ENCODE measurements at places on chromosomes 11 and 22.

- DNase-seq, result no peak
Observed at GRCh38 chr11:12276356-12276755, 101.0 kb upstream of the PARVA start.

GRCh38 chr11:67303835-67304411 is 593 bp downstream of the SSH3 start:
- no peak for DNase-seq

GRCh38 chr22:31639436-31640039 is 22.5 kb downstream of the PISD start:
- DNase-seq, result no peak

- DNase-seq, result no peak
Observed at GRCh38 chr11:57917632-57918031, 106.0 kb upstream of the OR9Q1 start.

DNA sequence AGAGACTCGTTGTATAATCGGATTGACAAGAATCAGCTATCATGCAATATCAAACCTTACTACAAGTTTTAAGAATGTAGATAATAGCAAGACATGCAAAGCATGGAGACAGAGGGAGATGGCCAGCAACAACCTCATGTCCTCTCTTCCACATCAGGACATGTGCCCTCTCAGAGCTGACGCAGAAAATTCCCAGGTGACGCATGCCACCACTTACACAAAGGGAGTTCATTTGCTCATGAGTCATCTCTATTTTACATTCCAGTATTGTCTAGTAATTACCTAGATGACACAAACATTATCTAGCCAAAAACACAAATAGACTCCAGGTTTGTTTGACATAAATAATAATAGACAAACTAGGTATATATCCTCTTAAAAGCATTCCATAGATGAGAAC is 38.1 kb upstream of the OPCML start:
- DNase-seq, result no peak

GRCh38 chr22:22710719-22711531 is 66.5 kb downstream of the GGTLC2 start:
- no peak for DNase-seq

- no peak for DNase-seq
Observed at GRCh38 chr11:32751381-32751780, 43.1 kb downstream of the CCDC73 start.

DNA sequence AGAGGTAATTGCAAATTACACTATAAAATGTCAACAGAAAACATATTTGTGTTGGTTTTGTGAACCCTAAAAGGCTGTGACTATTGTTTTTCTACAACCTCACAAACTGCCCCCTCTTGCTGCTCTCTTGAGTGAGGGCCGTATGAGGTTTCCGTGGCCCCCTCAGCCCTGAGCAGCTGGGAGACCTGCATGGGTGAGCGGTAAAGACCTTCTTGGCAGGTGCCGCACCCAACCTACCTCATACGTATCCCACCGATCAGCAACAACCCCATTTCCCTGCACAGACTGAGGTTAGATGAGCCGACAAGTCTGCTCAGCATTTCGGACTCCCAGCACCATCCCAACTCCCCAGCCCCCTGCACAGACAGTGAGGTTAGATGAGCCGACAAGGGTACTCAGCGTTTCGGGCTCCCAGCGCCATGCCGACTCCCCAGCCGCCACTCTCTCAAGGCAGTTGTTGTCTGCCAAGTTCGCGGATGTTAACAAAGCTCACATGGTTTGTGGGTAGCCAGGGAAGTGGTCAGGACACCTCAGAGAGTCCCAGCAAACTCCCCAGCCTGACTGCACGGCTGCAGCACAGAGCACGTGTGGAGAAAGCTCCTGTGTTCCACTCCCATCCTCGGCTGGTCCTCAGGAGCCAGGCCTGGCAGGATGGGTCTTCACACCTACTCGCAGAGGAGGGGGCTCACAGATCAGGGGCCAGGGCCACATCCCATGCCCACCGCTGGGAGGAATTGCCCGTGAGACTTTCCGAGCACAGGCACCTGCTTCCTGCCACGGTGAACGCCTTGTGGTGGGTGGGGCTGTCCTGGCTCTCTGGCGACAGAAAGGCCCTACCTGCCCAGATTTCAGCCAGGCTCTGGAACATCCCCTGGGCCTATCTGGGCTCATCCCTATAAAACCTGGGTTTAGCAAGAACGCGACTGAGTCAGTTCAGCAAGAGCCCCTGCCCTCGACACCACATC is 502.9 kb downstream of the BRD1 start:
- DNase-seq, result no peak

GRCh38 chr11:104946907-104947306 is 21.5 kb downstream of the CASP4 start:
- no peak for DNase-seq

DNA sequence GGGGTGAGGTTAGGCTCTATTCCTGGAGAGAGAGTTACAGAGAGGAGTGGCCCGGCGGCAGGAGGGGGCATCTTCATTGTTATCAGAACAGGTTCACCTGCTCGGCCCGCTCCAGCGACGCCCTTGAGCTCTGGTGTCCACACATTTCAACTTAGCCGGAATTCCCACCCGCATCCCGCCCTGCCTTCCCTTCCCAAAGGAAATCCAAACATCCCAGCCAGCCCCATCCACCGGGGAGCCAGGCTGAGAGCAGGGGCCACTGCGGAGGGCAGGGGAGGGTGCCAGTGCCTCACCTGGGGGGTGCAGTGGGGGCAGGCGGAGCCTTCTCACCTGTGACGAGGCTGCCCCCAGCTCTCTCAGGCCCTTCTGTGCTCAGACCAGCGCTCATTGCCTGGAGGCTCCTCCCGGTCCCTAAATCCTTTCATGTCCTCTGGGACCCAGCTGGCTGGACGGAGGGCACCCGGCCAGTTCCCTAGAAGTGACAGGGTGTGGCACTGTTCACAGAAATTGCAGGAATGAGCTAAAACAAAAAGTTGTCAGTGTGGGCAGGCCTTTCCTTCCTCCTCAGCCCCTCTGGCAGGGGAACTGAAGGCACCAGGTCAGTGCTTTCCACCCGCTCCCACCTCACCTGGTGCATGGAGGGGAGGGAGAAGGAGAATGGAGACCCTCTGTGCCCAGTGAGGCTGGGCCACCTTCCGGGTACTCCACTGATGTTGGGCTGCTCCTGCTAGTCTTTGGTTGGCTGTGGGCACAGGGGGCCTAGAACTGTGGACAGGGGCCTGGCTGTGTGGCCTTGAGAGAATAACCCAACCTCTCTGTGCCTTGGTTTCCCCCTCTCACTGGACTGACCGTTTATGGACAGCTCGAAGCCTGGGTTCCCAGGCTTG is 2.2 kb upstream of the MRGPRG start:
- no peak for DNase-seq

- no peak for DNase-seq
Observed at GRCh38 chr11:120211522-120212258, 858 bp downstream of the OAF start.

DNA sequence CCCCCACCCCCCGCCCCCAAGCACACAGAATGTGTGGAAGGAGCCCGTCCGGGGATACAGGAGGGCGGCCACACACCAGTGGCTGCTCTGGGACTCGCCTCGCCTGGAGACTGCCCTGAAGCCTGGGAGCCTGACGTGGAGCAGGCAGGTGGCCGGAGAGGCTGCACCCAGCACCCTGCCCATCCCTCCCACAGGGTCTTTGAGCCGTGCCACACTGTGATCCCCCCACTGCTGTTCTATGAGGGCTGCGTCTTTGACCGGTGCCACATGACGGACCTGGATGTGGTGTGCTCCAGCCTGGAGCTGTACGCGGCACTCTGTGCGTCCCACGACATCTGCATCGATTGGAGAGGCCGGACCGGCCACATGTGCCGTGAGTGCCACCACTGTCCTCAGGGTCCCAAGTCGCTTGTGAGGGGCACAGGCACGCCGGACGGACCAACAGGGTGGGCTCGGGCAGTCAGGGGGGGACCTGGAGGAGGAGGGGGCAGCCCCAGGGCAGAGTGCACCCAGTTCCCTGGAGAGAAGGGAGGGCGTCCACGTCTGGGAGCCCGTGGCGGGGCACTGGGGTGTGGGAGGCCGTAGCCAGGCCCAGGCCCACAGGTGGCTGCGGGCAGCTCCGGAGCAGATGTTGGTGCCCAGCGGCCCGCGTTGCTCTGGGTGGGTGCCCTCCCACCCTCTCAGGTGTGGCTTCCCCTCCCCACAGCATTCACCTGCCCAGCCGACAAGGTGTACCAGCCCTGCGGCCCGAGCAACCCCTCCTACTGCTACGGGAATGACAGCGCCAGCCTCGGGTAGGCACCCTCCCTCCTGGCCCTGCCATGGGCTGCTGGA is 27.0 kb upstream of the MUC5B start:
- DNase-seq, result no peak

GRCh38 chr22:47294222-47294532 is 531.7 kb downstream of the TBC1D22A start:
- DNase-seq, result no peak

DNA sequence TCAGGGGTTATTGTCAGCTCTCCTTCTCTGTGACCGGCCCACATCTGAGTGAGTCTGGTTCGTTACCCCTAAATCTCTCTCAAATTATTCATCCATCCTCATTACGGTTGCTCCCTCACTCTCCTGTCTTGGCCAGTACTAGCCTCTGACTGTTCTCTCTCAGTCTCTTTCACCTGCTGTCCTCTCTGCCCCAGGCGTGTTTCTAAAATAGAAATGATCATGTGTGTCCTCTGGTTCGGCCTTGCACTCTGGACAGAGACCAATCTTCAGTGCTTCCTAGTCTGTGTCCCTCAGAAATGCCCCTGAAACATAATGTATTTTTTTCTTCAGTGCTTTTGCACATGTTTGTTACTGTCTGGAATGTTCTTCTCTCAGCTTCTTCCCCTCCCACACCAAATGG is 4.9 kb downstream of the PSMD13 start:
- no peak for DNase-seq

- no peak for DNase-seq
Observed at GRCh38 chr11:82969811-82970210, 68.3 kb downstream of the DDIAS start.

DNA sequence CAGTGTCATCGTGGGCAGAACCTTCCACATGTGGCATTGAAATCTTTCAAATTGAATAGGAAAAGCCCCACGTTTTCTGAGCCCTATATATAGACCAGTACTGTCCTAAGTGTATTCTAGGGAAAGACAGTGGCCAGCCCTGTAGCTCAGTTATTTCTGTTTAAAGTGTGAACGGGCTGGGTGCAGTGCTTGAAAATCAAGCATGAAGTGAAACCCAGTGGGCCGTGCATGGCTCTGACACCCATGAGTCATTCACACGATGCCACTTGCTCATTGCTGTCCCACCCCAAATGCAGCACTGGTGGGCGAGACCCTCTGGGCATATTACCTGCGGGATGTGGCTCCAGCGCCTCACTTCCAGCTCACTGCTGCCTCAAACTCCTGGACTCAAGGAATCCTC is 29.8 kb upstream of the CCDC188 start:
- no peak for DNase-seq

DNA sequence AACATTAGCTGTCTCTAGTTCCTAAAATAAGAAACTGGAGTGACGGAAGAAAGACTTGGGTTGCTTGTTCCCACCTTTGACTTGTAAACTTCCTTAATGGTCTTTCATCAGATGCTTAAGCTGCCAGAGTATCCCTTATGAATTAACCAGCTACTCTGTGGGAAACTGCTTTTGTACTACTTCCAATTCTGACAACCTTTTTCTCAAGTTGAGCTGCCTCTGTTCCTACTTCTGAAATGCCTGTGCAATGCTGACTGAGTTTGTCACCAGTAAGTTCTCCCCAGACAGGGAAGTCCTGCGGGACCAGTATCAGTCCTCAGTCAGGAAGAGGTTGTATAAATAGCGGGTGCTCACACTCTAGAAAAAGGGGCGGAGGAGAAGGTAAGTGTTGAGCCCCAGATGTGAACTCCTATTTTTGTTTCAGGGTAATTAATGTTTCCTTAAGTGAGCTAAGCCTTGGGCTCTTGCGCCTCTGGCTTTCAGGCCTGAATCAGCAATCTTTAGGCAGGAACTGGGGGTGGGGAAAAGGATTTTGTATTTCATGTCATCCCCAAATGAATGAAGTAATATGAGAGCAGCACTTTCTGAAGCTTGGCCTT is 67.2 kb downstream of the CECR2 start:
- DNase-seq, result no peak

- DNase-seq, result no peak
Observed at GRCh38 chr11:17714356-17714854, 5.0 kb upstream of the MYOD1 start.

GRCh38 chr11:70297341-70297740 is 26.9 kb downstream of the PPFIA1 start:
- DNase-seq, result no peak

GRCh38 chr11:8867931-8868631 is 42.9 kb upstream of the AKIP1 start:
- no peak for DNase-seq

DNA sequence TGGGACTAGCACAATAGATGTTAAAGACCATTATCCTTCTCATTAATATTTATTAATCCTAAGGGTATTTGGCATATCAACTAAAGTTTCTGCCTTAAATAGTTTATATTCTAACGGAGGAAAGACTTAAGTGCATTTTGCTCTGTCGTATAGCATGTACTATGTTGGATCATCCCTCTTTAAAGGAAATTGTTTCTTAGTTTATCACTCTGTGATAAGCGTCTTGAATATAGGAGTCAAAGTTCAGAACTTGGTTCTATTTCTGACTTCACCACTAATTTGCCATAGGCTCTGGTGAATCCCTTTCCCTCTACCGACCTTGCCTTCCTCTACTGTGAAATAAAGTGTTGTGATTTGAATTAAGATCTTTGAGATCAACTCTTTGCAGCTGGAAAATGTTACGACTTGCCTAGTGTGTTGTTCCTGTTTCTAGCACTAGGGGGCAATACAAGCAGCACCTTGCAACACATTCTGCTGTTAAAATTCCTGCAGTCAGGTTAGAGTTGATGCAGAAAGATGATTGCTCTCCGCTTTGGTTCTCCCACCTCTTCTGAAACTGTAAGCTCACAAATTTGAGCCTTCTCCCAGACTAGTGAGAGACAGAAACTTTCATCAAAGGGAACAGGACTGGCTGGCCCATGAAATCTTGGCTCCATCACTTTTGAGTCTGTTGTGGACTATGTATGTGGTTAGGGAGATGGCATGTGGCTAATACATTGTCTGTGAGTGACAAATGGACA is 27.8 kb upstream of the ZNRF3 start:
- no peak for DNase-seq

DNA sequence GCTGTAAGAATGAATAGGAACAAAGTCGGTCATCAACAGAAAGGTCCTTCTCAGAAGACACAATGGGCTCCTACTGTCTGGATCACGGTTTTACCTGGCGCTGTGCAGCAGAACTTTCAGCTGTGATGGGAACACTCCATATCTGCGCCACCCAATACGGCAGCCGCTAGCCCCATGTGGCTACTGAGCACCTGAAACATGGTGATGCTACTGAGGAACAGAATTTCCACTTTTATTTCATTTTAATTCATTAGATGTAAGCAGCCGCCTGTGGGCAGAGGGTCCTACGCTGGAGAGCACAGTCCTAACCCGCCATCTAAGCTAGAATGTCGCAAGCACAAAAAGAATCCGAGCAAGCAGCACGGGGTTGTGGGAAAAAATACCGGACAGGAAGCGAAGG is 2.7 kb downstream of the SULT4A1 start:
- DNase-seq, result no peak

DNA sequence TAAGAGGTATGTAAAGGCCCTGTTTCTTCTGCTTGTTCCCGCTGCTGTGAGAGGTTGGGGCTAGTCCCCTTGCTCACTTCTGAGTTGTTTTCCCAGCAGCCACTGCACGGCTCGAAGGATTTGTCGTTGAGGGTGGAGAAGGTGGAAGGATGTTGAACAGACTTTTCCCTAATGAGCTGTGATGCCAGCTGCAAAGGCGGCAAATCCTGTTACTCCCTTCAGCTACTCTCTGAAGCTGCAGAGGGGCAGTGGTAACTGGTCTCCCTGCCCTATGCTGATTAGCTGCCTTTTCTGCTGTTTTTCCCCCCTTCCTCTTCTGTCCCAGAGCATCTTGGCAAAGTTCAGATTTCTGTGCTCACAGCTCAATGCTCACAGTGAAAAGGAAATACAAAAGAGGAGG is 90.4 kb upstream of the SLC25A18 start:
- DNase-seq, result no peak

All from NCI-H446 treated with DMSO at 0.1 percent for 48 hours (cell line).